ENCODE measurements at places on chromosomes 12 and 14.

- no peak for DNase-seq
Observed at GRCh38 chr12:106586803-106587684, 4.2 kb downstream of the RFX4 start.

DNA sequence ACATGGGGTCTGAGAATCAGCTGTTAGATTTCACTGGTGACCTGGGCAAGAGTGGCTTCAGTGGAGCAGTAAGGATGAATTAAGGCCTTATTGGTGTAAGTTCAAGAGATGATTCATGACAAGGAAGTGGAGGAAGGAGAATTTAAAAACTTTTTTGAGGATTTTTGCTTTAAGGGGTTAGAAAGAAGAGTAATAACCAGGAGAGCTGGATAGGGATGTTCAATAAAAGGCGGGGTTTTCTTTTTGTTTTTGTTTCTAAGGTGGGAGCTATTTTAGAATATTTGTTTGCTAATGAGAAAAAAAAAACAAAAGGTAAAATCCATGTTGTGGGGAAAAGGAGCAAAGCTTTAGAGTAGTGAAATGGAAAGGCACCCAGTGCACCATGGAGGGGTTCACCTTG lies 15.2 kb upstream of the TUBA1B start:
- DNase-seq, result no peak

- DNase-seq, result peak; percentile 23
Observed at GRCh38 chr14:100975671-100976070, 72.1 kb upstream of the RTL1 start.

DNA sequence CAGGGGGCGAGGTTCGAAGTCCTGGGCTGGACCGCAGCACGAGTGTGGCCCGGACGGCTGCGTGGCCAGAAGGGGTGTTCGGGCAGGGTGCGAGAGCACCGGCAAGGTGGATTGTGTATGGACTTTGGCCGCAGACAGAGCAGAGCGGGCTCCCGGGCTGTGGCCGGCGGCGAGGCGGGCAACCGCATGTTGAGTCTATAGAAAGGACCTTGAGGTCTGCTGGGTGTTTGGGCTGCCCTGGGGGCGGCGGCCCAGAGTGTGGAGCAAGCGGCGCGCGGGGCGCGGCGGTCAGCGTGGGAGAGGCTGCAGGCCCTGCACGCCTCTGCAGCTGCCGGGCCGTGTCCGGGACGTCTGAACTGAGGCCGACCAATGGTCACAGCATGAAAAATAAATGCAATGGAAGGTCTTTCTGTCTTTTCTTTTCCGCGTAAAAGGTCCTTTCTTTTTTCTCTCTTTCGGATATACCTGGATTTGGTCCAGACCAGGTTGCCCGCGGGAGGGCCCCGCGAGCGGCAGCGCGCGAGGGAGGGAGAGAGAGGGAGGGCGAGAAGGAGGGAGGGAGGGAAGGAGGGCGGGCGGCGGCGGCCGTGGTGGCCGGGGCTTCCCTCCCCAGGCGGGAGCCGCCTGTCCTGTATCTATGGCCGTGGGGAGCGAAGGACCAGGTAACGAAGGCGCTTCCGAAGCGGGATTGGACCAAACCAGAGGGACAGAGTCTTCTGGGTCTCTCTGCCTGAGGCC lies 5.5 kb upstream of the HOXC9 start:
- no peak for DNase-seq

- DNase-seq, result peak; percentile 81
Observed at GRCh38 chr12:26746121-26746714, 86.8 kb downstream of the ITPR2 start.

DNA sequence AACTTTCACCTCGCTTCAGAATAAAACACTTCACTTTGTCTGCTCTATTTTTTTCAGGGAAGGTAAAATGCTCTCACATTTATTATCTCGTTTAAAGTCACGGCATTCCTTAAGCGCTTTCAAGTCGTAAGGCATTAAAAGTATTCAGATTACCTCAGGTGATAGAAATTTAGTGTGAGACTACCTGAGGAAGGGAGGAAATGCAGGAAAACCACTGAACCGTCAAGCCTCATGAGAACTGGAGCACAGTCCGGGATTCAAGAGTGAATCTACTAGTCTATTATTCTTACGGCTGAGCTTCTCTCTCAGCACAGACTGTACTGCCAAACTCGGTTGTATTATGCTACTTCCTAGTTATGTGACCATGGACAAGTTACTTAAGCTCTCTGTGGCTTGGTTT lies 8.3 kb upstream of the PPFIBP1 start:
- DNase-seq, result no peak

GRCh38 chr14:83473416-83474235 lies 1940.0 kb upstream of the SEL1L start:
- DNase-seq, result no peak

- no peak for DNase-seq
Observed at GRCh38 chr12:109330282-109331230, 17.1 kb upstream of the MYO1H start.

GRCh38 chr12:82688596-82688995 lies 1.9 kb downstream of the TMTC2 start:
- DNase-seq, result no peak

GRCh38 chr12:124938108-124938507 lies 23.7 kb upstream of the UBC start:
- DNase-seq, result no peak

DNA sequence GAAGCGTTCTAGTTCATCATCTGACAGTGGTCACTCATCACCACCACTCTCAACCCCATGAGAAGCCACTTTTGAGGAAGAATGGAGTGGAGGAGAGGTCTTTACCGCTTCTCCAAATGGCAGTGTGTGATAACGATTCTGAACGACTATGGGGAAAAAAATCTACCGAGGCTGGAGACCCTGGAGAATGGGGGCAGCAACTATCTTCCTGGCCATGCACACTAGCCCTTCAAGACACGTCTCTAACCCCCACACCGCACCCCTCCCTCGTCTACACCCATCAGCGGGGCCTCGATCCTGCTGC lies 365 bp downstream of the ING4 start:
- no peak for DNase-seq

- DNase-seq, result no peak
Observed at GRCh38 chr14:56217380-56218045, 99.3 kb downstream of the PELI2 start.

GRCh38 chr14:77097006-77097699 lies 905 bp upstream of the CIPC start:
- DNase-seq, result peak; percentile 21

- DNase-seq, result no peak
Observed at GRCh38 chr12:1310653-1311052, 283.7 kb downstream of the FBXL14 start.

- DNase-seq, result no peak
Observed at GRCh38 chr12:49534731-49535278, 4.0 kb upstream of the KCNH3 start.

GRCh38 chr12:121441555-121441954 lies 41.6 kb downstream of the RNF34 start:
- DNase-seq, result no peak

GRCh38 chr12:94795044-94795443 lies 144.7 kb upstream of the TMCC3 start:
- no peak for DNase-seq

- no peak for DNase-seq
Observed at GRCh38 chr12:3078086-3078820, 1.1 kb downstream of the TSPAN9 start.

GRCh38 chr12:29241821-29242591 lies 92.9 kb downstream of the FAR2 start:
- DNase-seq, result peak; percentile 77

GRCh38 chr14:53520078-53520928 lies 367.2 kb upstream of the DDHD1 start:
- no peak for DNase-seq

DNA sequence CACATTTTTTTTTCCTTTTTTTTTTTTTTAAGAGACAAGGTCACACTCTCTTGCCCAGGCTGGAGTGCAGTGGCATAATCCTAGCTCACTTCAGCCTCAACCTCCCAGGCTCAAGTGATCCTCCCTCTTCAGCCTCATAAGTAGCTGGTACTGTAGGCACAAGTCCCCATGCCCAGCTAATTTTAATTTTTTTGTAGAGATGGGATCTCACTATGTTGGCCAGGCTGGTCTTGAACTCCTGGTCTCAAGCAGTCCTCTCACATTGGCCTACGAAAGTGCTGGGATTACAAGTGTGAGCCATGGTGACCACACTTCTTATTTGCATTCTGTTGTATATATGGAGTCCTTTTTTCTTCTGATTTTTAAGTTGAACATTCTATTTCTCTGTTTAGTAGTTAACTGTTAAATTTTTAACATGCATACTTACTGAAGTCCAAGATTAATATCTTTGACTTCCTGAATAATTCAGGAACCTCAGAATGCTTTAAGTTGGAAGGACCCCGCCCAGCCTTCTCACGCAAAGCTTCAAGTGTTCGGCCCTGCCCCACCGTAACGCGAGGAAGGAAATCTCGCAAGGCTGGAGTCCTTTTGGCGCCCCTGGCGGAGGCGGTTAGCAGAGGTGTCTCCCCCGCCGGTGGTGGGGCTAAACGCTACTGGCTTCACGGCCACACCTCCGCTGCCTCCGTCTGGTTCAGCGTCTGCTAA lies 21.6 kb downstream of the SPATS2 start:
- no peak for DNase-seq

DNA sequence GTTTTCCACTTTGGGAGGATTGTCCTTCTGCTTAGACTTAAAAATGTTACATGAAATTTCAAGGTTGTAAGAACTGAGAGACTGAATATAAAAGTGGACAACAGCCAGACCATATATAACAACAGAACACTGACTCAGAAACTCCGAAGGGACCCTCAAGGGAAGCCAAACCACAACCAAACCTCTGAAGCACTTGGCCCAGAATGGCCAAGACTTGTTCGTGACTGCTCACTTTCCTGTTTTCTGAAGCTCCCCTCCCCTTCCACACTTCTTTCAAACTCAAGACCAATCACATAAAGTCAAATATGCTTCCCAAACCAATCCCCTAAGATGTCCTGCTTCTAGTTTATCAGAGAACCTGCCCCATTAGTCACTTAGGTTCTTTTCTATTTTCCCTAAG lies 13.7 kb downstream of the OR6J1 start:
- peak; percentile 60 for DNase-seq

GRCh38 chr12:57058454-57058853 lies 8.5 kb upstream of the MYO1A start:
- DNase-seq, result no peak

DNA sequence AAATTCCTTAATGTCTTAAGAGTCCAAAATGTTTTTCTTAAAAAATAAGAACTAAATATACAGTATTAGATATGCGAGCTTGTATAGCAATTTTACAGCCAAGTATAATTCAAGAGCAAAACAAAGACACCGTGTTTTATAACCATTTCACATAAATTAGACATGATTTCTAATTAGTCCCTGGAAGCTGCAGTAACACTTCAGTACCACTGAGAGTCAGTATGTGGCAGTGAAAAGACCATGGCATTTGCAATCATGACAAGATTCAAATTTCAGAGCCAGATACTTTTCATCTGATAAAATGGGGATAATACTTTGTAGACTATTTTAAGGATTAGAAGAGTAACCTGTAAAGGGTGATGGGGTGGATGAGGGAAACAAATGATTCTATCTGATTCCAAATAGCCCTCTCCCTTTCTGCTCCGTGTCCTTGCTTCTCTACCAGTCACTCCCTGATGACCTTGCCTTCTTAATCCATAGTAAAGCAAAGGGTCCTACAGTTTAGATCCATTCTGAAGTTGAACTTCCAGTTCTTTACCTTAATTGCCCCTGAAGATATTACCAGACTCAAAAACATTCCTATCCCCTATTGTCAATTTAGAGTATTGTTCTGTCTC lies 145.4 kb upstream of the ABCD2 start:
- peak; percentile 3 for DNase-seq

DNA sequence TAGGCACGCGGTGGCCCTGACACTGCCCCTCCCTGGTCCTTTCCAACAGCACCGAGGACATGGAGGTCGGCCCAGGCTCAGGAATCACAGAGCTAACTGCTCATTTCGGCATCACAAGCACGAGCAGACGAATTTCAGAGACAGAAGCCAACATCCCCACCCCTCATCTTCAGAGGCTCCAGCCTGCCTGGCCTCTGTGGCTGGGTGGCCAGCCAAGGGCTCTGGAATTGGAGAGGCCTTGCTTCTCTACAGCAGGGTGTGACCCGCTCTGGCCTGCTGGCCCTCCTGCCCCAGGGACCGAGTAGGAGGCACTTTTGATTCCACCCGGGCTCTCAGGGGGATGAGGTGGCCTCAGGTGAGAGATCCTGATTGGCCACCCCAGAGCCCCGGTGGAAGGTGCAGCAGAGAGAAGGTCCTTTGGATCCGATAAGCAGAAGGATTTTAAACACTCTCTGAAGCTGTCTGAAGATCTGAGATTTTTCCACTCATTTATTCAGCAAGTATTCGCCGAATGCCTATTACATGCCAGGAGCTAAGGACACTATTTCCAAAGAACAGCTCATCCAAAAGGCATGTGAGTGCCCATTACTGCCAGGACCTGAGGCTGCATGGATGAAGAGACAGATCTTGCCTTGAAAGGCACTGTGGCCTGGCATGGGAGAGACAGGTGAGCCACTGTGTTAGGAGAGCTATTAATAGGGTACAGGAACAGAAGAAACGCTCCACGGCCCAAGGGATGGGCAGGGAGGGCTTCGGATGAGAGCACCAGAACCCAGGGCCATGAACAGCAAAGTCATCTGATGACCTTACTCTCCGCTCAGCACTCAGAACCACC lies 10.2 kb downstream of the BAG5 start:
- DNase-seq, result no peak

DNA sequence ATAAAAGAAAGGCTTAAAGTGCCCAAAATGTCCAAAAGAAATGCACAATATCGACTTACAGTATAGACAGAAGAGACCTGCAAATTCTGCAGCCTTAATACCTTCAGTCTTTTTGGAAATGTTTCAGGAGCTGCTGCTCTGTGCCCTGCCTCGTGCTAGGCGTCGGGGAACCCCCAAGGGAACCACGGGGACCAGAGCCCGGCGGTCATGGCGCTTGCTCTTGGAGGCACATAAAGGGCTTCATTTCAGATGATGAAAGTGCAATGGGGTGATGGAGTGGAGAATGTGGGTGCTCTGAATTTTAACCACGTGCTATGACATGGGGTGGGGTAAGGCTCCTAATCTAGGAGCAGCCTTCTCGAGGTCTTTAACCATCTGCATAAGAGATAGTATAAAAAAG lies 14.8 kb upstream of the AACS start:
- DNase-seq, result no peak

GRCh38 chr14:67583711-67584644 lies 16.1 kb downstream of the PIGH start:
- peak; percentile 53 for DNase-seq

- no peak for DNase-seq
Observed at GRCh38 chr14:69335371-69335771, 62.7 kb downstream of the ERH start.

Measured in HT1080 (cell line).